CD8-positive, alpha-beta memory T cell (primary cell): ENCODE measurements at places on chromosomes 16 and 17. TPM values are rescaled to one million over a fixed set of nuclear protein-coding genes. Genes with fewer than 3 reads are reported as not detected.

CNTNAP4 gene
- total RNA-seq, result not detected

KRT12 gene
- total RNA-seq, result not detected

CACNA1H gene
- 0.31 TPM for total RNA-seq

HIC1 gene
- 39.5 TPM for total RNA-seq

TMEM220 gene
- total RNA-seq, result 0.55 TPM

KCNJ18 gene
- not detected for total RNA-seq

NAGPA gene
- total RNA-seq, result 18.8 TPM

CYLD gene
- 144 TPM for total RNA-seq

OR4D1 gene
- 0.29 TPM for total RNA-seq

MRC2 gene
- total RNA-seq, result 10.0 TPM

DNA sequence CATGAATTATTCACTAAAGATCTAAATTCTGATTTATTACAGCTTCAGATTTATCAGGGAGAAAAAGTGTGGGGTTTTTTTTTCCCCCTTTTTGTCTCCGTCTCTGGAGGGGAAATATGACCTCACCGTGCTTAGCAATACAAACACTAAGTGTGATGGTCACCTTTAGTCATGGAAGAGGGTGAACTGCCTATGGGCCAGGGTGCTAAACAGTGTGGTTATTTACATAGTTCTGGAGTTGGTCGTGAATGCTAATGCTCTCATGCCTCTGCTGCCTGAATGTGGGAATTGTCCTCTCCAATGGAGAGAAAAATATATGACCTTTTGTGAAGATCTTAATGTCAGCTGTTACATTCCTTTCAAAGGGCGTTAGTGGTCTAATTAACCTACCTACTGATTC lies 44.8 kb upstream of the MSI2 start:
- no peak for DNase-seq

DNA sequence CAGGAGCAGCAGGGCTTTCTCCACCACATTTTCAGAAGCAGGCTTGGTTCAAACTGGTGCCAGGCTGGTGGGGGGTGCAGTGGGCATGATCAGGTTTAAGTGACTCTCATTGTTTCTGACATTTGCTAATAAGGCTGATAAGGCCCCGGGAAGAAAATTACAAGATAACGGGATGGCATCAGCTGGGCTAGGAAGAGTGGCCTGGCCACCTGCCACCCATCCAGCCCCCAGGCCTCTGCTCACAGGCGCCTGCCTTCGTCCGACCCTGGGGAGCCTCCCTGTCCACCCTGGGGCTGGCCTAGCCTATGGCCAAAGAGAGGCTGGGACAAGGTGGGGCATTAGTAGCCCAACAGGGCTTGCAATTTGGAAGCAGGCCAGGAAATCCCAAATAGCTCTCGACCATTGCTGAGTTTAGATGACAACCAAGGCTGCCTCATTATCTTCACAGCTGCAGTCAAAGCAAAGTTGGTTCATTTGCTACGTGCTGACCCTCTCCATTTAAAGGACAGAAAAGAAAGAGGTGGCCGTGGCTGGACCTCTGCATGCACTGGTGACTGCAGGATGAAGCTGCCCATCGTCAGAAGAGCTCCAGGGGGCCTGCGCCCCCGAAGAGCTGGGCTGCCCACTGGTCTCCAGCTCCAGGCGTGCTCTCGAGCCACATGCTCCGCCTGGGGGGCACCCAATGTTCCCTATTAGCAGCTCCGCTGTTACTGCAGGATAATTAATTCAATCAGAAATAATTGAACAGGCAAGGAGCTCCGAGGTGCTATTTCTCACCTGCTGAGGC lies 44.9 kb downstream of the PEMT start:
- DNase-seq, result no peak

DNA sequence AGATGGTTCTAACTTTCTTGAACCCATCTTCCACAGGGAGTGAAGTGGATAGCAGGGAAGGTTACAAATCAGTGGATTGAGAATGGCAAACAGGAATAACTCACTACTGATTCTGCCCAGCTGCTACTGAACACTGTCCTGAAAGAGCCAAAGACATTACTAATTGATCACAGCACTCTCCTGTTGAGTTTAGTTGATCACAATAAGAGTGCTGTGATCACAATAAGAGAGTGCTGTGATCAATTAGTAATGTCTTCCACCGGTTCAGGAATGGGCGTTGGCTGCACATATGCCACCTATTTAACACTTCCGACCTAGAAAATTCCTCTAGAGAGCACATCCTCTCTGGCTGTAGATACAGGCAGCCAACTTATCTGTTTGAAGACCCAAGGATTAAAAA lies 11.4 kb downstream of the CFAP97D1 start:
- DNase-seq, result no peak

- no peak for DNase-seq
These were observed 30.1 kb upstream of the SNN start for GRCh38 chr16:11638140-11638539.

- no peak for DNase-seq
These were observed 18.0 kb upstream of the JPH3 start for GRCh38 chr16:87584271-87584670.

DNA sequence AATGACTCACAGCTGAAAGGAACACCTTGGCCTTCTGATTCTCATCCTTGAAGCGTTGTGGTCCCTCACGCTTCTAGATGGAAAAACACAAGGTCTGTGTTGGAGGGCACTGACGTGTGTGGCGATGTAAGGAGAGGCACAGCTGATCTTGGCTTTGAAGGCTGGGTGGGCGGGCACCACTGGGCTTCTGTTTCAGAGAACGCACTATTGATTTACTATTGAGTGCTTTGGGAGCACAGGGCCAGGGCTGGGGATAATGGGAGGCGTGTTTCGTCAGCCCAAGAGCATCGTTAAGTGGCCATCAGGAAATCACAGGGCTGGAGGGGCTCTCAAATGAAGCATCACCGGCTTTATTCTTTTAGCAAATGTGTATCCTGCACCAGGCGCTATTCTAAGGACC lies 70.7 kb downstream of the CMIP start:
- no peak for DNase-seq

- no peak for DNase-seq
These were observed 25.1 kb downstream of the NT5M start for GRCh38 chr17:17328251-17328650.

- no peak for DNase-seq
These were observed 6.5 kb upstream of the MTMR4 start for GRCh38 chr17:58520843-58521430.
